ENCODE measurements at places on chromosomes 7 and 10.

- no peak for DNase-seq
Observed at GRCh38 chr10:71063401-71063800, 149.0 kb upstream of the UNC5B start.

- DNase-seq: no peak
Observed at GRCh38 chr10:115390607-115391006, 297.4 kb downstream of the ATRNL1 start.

DNA sequence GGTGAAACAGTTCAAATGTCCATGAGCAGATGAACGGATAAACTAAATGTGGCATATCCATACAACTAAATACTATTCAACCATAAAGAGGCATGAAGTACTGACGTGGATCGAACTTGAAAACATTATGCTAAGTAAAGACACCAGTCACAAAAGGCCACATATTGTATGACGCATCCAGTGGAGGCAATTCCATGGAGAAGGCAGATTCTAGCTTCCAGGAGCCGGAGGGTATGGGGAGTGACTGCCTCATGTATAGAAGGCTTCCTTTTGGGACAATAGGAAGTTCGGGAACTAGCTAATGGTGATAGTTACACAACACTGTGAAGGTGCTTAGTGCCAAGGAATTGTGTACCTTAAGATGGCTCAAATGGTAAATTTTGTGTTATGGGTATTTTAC, 98.4 kb downstream of the VIPR2 start:
- no peak for DNase-seq

- no peak for DNase-seq
Observed at GRCh38 chr10:72445851-72446250, 91.1 kb upstream of the DNAJB12 start.

GRCh38 chr7:124643311-124643811, 122.2 kb downstream of the GPR37 start:
- no peak for DNase-seq

GRCh38 chr10:110821508-110821907, 50.2 kb upstream of the PDCD4 start:
- DNase-seq: no peak

DNA sequence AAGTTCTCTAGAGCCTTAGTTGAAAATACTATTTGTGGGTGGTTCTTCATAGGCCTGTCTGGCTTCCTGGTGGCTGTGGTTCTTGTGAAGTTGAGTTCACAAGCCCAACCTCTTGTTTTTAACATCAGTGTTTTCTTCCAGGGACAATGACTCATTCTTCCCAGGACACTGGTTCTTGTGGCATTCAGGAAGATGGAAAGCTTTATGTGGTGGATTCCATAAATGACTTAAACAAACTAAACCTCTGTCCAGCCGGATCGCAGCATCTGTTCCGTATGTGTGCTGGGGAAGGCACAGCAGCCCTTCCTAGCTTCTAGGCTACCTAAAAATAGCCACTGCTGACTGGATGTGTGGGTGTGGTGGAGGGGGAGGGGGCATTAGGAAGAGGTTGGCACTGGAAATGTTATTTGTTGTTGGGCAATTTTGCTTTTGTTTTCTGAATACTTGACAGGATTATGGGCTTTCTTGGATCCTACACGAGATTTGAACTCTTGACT, 3.9 kb downstream of the LSMEM1 start:
- peak; percentile 57 for DNase-seq
